ENCODE measurements at places on chromosomes 1 and 21.

DNA sequence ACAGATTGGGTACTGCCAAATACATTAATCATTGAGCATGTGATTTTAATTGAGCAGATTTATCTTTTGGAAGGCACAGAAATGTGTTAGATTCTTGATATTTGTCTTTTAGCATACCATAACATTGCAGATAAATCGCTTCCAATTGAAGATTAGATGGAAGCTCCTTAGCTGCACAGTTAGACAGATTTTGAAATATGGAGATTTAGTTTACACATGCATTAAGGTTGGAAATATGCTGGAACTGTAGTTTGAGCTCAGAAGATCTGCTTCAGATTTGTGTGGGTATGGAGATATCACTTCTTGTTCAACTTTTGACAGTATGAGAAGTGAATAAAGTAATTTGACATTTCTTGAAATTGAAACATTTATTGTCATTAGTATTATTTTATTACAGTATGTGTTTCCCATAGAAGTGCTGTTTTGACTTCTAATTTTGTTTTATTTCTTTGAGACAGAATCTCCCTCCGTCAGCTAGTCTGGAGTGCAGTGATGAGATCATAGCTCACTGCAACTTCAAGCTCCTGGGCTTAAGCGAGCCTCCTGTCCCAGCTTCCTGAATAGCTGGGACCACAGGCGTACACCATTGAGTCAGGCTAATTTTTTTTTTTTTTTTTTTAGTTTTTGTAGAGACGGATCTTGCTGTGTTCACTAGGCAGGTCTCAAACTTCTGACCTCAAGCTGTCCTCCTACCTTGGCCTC lies 29.1 kb downstream of the THRAP3 start:
- no peak for DNase-seq

GRCh38 chr1:203189951-203190352 lies 3.4 kb upstream of the CHI3L1 start:
- no peak for DNase-seq

GRCh38 chr1:182714546-182714945 lies 30.2 kb upstream of the RGS8 start:
- no peak for DNase-seq

GRCh38 chr1:173122958-173123852 lies 72.5 kb upstream of the TNFSF18 start:
- DNase-seq = peak; percentile 8

- DNase-seq = no peak
Observed at GRCh38 chr1:60386249-60386648, 312.7 kb upstream of the C1orf87 start.

DNA sequence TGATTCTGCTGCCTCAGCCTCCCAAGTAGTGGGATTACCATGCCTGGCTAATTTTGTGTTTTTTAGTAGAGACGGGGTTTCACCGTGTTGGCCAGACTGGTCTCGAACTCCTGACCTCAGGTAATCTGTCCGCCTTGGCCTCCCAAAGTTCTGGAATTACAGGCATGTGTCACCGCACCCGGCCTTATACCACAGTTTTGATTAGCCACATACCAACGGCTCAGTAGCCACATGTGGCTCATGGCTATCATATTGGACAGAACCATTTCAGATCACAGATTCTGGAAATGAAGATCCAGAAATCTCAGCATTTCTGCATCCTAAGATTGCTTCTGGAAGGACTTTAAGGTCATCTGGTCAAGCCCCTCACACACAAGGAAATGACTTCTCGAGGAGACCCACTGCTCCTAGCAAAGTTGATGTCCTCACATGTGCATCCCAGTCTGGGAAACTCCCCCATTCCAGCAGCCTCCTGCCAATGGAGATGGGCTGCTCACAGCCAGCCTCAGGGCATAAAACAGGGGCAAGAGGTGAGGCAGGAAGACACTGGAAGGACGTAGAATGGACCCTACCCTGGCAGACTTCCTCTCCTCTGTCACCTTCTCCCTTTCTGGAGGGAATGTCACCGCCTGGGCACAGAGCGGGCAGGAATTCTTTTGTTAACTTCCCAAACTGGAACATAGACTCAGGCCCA lies 17.5 kb upstream of the CITED4 start:
- no peak for DNase-seq

- no peak for DNase-seq
Observed at GRCh38 chr1:28871631-28872401, 42.6 kb upstream of the EPB41 start.

DNA sequence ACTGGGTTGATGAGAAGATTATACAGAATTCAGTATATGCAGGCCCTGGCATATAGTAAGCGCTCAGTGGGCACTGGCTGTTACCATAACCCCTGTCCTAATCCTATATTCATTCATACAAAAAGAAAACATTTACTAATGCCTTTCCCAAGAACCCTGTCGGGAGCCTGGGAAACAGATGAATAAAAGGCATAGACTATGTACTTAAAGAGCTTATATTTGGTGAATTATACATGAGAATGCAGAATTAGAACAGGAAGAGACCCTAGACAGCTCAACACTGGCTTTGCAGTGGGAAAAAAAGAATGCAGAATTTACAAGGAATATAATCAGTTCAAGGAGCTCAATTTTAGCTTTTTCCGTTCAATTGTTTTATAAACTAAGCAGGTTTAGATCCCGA lies 10.9 kb downstream of the AK2 start:
- DNase-seq = no peak

DNA sequence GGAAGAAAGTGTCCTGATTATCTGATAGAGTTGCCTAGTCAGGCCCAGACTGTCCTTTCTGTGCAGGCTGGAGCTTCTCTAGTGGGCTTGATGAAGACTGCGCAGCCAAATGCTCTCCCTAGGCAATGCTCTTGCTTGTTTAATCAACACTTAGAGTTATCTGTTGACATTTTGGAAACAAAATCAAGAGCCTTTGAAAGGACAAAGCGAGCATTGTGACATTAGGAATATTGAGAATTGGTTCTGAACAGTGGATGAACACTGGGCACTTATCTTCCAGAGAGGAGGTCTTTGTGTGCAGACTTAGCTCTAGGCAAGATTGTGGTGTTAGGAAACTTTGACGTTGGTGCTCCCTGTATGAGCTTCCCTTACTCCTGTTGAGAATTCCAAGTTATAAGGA lies 94.5 kb downstream of the DNTTIP2 start:
- no peak for DNase-seq

DNA sequence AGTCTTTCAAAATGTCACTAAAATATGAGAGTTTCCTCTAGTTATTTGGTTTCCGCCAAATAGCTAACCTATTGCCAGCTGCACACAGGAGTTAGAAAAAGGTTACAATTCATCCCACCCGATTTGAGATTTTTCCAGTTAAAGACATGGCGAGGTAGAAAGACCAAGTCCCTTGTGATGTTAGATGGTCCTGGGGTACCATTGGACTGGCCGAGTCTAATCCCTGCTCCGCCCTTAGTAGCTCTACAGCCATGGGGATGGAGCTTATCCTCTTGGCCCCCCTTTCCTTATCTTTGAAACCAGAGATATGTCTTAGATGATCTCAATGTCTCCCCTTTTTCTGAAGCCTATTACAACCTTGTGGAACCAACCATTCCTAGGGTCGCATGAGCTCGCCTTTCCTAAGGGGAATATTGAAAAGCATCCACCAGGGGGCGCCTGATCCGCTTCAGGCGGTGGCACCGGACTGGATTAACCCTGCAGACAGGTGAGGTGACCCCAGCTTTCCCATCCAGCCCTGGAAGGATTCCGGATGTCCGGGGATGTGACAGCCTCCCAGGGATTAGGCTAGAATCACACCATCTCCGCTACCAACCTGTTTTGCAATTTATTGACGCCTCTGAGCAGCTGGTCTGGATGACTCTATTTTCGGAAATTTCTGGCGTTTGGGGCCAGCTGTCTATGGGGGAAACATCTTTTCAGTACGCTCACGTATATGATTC lies 68.3 kb upstream of the SIM2 start:
- DNase-seq = peak; percentile 15

GRCh38 chr1:163315773-163316374 lies 5.9 kb upstream of the NUF2 start:
- DNase-seq = no peak

GRCh38 chr1:3581296-3582036 lies 29.8 kb downstream of the MEGF6 start:
- DNase-seq = no peak

- DNase-seq = no peak
Observed at GRCh38 chr1:170680428-170680827, 16.5 kb downstream of the PRRX1 start.

GRCh38 chr1:203289982-203290260 lies 15.4 kb upstream of the BTG2 start:
- no peak for DNase-seq

DNA sequence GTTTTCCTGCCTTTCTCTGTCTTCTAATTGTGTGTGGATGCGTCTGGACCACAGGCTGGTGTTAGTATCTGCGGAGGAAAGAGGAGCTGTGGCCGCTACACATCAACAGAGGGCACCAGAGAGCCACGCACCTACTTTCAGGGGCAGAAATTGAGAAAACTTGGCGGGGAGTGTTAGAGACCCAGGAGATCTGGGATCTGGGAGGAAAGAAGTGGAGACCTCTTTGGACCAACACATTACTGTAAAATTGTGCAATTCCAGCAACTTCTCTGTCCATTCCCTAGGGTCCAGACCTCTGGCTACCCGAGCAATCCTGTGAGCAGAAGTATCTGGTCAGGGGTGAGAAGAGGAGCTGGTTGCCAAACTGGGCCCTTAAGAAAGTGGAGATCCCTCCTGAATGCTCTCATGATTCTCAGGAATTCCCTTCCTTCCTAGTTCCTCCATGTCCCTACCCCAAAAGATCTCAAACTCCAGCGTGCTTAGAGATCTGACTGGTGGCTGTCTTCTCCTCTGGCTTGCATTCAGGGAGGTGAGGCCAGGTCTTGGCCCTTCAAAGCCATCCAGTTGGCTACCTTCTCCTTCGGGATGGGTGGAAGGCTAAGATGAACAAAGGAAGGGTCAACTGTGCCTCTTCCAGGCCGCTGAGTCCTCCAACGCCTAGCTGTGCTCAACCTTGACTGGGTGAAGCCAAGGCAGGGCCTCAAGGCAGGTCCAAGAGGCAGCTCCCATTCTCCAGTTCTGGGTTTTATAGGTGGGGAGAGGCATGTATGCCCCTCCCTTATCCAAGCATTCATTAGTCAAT lies 1.2 kb upstream of the KIRREL1 start:
- DNase-seq = no peak

DNA sequence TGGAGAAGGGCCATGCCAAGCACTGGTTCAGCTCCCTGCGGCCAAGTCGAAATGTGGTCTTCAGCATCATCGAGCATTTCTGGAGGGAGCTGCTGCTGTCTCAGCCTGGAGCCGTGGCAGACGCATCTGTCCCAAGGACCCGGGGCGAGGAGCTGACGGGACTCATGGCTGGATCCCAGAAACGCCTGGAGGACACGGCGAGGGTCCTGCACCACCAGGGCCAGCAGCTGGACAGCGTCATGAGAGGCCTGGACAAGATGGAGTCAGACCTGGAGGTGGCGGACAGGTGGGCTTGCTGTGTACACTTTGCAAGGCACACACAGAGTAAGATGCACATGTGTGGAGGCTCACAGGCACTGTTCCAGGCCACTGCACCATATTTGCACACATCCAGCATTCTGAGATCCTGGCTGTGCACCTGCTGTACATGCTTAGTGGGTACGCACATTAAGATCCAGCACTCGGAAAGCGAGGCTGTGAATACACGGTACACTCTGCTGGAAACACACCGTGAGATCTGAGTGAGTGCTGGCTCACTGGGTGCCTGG lies 12.8 kb downstream of the SNAP47 start:
- DNase-seq = no peak

GRCh38 chr21:40120940-40121575 lies 253.8 kb downstream of the PCP4 start:
- DNase-seq = no peak

GRCh38 chr21:31034378-31034777 lies 3.9 kb downstream of the KRTAP19-8 start:
- no peak for DNase-seq

DNA sequence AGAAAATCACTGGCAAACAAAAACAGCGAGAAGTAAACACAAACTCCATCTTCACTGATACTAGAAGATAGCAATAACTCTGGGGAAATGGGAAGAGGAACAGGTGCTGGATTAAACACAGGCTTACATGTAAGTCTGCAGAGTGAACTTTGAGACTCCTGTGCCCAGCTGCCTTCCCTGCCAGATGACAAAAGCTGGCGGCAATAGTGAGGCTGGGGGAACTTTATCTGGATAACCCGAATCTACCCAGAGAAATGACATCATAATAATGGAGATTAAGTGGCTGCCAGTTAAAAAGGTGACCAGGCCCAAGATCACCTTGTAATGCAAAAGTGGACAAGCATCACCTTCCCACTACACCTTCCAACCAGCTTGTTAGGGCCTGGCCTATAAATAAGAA lies 184.5 kb downstream of the CHRM3 start:
- no peak for DNase-seq
